ENCODE measurements at places on chromosomes 6 and 20.

- no peak overlapping the region for H3K4me3 ChIP-seq
- no peaks in the 10 kb centered on the region for H3K27me3 ChIP-seq
- H3K4me1 ChIP-seq, result peaks cover 9% of the 10 kb centered on the region
- no peak for DNase-seq
- no peaks in the 10 kb centered on the region for H3K36me3 ChIP-seq
- H3K27ac ChIP-seq, result no peak overlapping the region
These were observed 7.6 kb upstream of the EXOC2 start for GRCh38 chr6:700490-700889.

GRCh38 chr6:156809034-156809433 is 31.9 kb downstream of the ARID1B start:
- H3K4me3 ChIP-seq, result no peak overlapping the region
- peak overlapping the region; percentile 67 for H3K27ac ChIP-seq
- no peaks in the 10 kb centered on the region for H3K36me3 ChIP-seq

DNA sequence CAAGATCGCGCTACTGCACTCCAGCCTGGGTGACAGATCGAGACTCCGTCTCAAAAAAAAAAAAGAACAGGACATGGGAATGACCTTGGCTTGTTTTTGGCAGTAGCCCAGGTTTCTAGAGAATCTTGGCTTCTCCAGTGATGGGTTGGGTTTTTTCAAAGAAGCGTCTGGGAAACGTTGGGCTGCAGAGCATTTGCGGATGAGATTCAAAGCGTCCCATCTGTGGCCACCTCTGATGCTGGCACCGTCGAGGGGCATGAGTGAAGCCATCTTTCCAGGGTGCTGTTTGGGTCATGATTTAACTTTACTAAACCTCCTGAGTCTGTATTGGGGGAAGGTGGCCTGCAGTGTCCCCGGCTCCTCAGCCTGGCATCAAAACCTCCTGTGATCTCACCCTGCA is 43.2 kb upstream of the SRF start:
- H3K27ac ChIP-seq, result no peak overlapping the region
- no peaks in the 10 kb centered on the region for H3K4me1 ChIP-seq
- DNase-seq, result no peak
- peaks cover 39% of the 10 kb centered on the region for H3K27me3 ChIP-seq
- H3K4me3 ChIP-seq, result no peak overlapping the region

DNA sequence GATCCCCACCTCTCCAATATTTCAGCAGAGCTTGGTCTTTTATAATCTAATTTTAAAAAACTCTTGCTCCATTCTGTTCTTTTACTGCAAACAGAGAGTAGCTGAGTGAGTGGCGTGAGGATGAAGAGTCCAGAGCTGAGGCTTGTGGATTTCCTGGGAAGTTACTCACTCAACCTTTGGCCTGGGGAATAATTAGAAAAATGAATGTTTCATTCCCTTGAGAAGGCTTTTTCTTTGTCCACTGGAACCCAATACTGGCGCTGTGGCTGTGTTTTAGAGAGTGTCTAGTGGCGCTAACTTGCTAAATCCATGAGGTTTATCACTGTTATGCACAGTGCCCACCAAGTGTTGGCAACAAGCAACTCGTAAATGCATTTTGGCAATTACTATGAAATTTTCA is 251.5 kb downstream of the HIVEP2 start:
- H3K27me3 ChIP-seq, result no peaks in the 10 kb centered on the region
- DNase-seq, result no peak
- H3K27ac ChIP-seq, result no peak overlapping the region
- H3K36me3 ChIP-seq, result peaks cover 2% of the 10 kb centered on the region
- H3K4me1 ChIP-seq, result peaks cover 11% of the 10 kb centered on the region

- DNase-seq, result no peak
- H3K4me1 ChIP-seq, result no peaks in the 10 kb centered on the region
- no peak overlapping the region for H3K4me3 ChIP-seq
- H3K36me3 ChIP-seq, result no peaks in the 10 kb centered on the region
These were observed 192.0 kb downstream of the GRIK2 start for GRCh38 chr6:101585501-101585900.

DNA sequence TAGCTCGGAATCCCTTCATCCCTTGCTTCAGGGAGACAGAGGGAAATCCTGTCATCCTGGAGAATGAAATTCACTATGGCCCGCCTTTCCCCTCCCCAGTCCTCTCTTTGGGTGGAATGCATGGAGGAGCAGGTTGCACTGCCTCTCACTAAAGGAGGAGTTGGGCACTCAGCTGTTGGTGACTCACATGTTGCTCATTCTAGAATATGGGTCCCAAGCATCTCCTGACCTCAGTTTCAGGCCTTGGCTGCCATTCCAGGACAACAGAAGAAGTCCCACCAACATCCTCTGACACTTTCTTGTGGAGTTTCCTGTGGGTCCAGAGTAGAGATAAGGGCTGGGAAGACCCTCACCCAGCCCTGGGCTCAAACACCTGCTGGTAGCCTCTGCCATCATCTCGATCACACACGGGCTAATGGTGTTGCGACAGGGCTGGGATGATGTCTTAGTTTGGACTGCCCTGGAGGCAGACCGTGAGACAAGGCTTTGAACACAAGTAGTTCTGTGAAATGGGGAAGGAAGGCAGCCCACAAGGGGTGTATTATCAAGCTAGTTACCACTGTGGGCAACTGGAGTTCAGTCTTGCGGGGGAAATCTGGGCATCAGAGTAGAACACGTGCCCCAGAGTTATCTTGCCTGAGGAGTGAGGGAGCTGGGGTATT is 52.4 kb upstream of the RNF24 start:
- DNase-seq, result no peak
- H3K4me1 ChIP-seq, result peaks cover 10% of the 10 kb centered on the region
- H3K4me3 ChIP-seq, result no peak overlapping the region
- H3K27ac ChIP-seq, result no peak overlapping the region
- no peaks in the 10 kb centered on the region for H3K27me3 ChIP-seq

DNA sequence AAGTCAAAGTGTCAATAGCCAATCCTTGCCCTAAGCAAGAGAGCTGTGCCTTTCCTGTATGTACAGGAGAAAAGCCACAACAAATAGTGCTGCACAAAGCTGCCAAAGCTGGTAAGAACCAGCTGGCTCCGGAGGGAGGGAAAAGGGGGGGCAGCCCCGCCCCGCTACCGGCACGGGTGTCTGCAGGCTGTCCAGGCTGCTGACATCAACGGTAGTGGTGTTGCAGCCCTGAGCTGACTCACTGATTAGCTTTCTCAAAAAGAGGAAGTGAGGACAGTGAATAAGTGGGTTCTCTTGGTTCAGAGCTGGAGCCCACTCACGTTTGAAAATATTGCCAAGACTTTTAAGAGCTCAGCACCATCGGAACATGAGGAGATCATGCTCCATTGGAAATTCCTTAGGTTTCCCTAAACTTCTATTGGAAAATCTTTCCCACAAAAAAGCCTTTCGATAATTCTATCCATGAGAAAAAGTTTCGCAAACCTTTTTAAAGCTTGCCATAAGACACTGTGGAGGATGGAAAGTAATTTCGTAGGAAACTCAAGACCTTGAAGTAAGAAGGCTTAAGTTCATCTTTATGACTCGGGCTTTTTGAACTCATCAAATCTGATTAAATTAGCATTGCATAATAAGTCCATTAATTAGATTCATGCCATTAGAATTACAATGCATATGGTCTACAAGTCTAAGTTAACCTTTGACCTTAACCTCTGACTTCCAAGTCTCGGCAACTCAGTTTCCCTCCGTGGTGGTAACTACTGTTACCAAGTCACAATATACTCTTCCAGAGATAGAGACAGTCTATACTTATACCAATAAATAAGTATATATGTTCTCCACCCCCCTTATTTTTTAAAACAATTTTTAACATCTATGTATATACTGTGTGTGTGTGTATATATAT is 67.0 kb downstream of the TNFRSF21 start:
- peaks cover 2% of the 10 kb centered on the region for H3K4me1 ChIP-seq
- H3K4me3 ChIP-seq, result no peak overlapping the region
- no peaks in the 10 kb centered on the region for H3K36me3 ChIP-seq

DNA sequence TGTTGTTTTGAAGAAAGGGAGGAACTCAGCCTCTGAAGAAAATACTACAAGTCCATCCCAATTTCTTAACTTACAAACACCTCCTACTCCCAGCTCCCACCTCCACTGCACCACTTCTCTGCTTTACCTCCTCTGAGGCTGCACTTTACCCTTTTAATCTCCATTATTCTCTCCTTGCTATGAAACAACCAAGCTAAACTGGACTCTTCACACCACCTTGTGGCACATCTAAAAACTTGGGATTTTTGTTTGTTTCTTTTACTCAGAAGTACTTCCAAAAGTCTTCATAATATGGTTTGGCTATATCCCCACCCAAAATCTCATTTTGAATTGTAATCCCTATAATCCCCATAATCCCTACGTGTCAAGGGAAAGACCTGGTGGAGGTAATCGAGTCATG is 142.2 kb downstream of the MOXD1 start:
- no peaks in the 10 kb centered on the region for H3K4me1 ChIP-seq
- peaks cover 66% of the 10 kb centered on the region for H3K27me3 ChIP-seq
- H3K36me3 ChIP-seq, result peaks cover 2% of the 10 kb centered on the region
- H3K4me3 ChIP-seq, result no peak overlapping the region
- DNase-seq, result no peak

Data from T-helper 17 cell (primary cell).